ENCODE measurements at places on chromosomes 2 and 18.

DNA sequence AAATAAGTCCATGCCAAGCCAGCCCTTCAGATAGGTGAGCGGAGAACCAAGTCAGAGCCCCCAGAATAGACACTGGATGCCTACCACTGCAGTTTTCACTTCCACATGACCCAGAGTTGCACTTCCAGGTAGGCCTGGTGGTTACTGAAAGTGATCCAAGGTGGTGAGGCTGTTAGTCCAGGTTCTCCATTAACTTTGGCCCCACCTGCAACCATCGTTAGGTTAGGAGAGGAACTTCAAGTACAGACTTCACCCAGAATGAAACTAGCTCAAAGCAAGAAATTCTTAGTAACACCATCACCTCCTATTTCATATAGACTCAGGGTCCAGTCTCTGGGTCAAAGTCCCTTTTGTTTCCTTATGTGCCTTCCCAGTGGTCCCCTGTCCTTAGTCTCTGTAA, 293.1 kb upstream of the ID2 start:
- DNase-seq, result no peak

GRCh38 chr2:234403751-234404150, 93.1 kb downstream of the ARL4C start:
- no peak for DNase-seq

DNA sequence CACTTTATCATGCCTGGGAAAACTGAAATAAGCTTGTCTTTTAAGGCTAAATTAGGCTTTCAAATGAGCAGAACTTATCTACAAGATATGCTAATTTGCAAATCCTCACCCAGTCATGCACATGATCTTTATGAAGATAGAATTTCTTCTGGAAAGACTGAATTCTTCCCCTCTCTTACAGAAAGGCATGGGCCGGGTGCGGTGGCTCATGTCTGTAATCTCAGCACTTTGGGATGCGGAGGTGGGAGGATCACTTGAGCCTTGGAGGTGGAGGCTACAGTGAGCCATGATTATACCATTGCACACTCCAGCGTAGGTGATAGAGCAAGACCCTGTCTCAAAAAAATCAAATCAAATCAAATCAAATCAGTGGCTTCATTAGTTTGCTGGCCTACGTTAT, 11.7 kb upstream of the FOXI3 start:
- no peak for DNase-seq

DNA sequence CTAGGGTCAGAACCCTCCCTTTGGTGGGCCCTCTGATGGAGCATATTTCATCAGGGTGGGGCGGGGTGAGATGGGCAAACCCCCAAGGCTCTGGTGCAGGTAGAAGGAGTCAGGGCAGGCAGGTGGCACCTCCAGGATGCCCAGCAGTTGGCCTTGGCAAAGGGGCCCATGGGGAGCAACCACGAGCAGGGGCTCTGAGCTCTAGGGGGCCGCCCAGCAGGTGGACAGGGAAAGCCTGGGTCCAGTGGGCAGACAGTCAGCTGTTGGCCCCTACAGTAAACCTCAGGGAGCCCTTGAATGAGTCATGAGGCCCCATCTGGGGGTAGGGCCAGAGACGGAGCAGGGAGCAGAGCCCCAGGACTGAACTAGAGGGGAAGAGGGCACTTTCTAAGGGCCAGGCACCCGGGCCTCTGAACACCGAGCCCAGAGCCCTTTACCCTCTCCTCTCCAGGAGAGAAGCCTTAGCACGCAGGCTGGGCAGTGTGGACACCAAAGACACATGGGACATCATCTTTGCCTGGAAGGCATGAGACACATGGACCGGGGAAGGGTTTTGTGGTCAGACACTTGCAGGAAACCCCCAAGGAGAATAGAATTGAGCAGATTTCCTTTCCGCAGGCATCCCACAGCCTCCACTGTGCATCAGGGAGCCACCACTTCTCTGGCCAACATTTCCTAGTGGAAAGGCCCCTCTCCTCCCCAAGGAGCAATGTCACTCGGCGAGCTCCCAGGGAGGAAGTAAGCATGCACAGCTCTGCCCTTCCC, 257.3 kb downstream of the GLI2 start:
- no peak for DNase-seq

DNA sequence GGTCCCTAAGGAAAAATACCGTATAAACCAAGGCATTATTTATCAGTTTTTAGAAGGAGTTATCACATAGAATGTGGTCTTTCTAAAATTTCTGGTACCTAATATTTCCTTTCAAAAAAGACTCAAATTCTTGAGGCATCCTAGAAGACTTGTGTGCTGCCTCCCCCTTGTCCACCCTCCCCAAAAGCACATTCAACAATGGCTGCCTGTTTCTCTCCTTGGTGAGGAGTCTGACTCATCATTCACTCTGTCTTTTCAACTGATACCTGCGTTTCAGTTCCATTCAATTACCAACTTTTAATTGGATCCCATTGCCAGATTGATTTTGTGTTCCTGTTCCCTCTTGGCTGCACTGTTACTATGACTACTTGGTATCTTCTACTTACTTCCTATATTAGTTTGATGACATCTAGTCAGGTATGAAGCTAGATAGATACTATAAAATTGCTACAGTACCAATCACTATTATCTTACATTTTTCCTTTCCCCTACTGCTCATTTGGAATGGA, 72.9 kb downstream of the XRCC5 start:
- no peak for DNase-seq

DNA sequence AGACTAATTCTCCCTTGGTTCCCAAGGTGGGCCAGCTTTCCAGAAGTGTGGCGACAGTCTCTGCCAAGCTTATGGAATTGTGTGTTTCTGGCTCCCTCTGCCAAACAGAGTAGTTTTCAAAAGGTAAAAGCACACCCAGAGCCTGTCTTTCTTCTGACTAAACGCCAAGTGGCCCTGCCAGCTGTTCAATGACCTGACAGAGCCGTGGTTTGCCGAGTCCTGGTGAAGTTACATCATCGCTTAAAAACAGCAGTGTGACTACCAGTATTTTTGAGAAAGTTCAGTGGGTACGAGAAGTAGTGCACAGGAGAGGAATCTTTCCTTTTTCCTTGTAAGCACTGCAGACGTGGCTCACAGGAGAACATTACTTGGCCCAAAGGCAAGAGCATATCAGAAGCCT, 1.9 kb downstream of the PER2 start:
- DNase-seq, result no peak

Data from activated CD4-positive, alpha-beta T cell treated with anti-CD3 and anti-CD28 coated beads, Interleukin-2, amount 50 U/mL, for 4 hours (primary cell).